ENCODE measurements at places on chromosomes 7 and 10. TPM values are rescaled to one million over a fixed set of nuclear protein-coding genes. Genes with fewer than 3 reads are reported as not detected.

Gene SAMD8
- total RNA-seq = 16.9 TPM

- no peaks in the 10 kb centered on the region for H3K27me3 ChIP-seq
- no peaks in the 10 kb centered on the region for H3K36me3 ChIP-seq
- H3K4me1 ChIP-seq = no peaks in the 10 kb centered on the region
- H3K27ac ChIP-seq = no peak overlapping the region
- H3K4me3 ChIP-seq = no peak overlapping the region
- DNase-seq = no peak
Observed at GRCh38 chr7:41333511-41333910, 369.4 kb downstream of the INHBA start.

DNA sequence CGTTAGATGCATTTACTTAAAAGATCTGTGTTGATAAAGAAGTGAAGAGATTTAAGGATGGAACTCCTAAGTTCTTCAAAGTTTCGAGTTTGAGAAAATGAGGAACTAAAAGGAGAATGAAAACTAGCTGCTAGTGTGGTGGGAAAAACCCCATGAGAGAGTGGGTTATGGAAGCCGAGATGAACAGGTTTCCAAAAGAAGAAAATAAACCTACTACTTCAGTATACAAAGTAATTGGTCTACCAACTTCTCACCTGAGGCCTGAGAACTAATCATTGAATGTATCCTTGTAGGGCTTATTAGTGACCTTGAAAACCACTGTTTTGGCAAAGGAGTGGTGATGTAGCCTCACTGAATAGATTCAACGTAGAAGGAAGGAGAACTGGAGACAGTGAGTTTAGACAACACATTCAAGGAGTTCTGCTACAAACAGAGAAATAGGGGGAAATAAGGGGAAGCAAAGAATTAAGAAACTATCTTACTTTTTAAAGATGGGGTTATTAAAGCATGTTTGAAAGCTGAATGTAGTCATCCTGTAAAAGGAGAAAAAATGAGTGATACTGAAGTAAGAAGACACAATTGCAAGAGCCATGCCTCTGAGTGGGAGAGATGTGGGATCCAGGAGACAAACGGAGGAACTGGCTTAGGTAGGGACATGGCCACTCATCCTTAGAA lies 50.8 kb downstream of the CH25H start:
- no peaks in the 10 kb centered on the region for H3K4me1 ChIP-seq
- H3K27ac ChIP-seq = no peak overlapping the region
- no peaks in the 10 kb centered on the region for H3K36me3 ChIP-seq
- no peak overlapping the region for H3K4me3 ChIP-seq

GRCh38 chr7:47260270-47260669 lies 321.6 kb downstream of the TNS3 start:
- no peaks in the 10 kb centered on the region for H3K27me3 ChIP-seq
- H3K36me3 ChIP-seq = peaks cover 3% of the 10 kb centered on the region
- no peak overlapping the region for H3K4me3 ChIP-seq
- peaks cover 9% of the 10 kb centered on the region for H3K4me1 ChIP-seq

DNA sequence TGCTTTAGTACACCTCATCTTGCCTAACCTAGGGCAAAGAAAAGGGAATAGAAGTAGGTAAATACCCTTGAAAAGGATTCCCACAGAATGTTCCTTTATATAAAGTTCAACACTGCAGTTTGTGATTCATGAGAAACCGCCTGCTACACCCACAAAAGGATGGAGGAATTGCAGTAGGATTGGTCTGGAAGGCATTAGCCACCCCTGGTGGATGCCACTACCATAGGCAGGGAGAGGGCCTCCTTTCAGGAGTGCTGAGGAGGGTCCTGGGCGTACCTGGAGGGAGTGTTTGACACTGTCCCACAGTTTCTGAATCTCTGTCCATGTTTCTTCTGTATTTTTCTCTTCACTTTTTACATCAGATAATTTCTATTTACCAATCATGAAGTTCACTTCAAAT lies 221.8 kb upstream of the TMEM72 start:
- no peak for DNase-seq
- no peaks in the 10 kb centered on the region for H3K36me3 ChIP-seq
- H3K4me1 ChIP-seq = no peaks in the 10 kb centered on the region
- no peak overlapping the region for H3K27ac ChIP-seq

Data from neural crest cell (in vitro differentiated cells).